Naive thymus-derived CD8-positive, alpha-beta T cell (primary cell): ENCODE measurements at places on chromosomes 1 and 21.

DNA sequence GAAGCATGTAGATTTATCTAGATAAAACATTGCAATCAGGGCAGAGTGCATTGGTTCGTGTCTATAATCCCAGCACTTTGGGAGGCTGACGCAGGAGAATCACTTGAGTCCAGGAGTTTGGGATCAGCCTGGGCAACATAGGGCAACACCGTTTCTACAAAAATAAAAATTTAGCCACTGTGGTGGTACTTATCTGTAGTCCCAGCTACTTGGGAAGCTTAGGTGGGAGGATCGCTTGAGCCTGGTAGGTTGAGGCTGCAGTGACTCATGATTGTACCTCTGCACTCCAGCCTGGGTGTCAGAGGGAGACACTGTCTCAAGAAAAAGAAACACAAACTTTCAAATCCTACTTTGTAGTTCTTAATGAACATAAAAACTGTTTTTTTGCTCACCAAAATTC, 64.2 kb upstream of the RCC1 start:
- H3K27me3 ChIP-seq = no peaks in the 10 kb centered on the region
- peaks cover 15% of the 10 kb centered on the region for H3K4me1 ChIP-seq
- peaks cover 4% of the 10 kb centered on the region for H3K36me3 ChIP-seq
- no peak overlapping the region for H3K4me3 ChIP-seq
- H3K27ac ChIP-seq = no peak overlapping the region

- DNase-seq = no peak
- H3K4me1 ChIP-seq = no peaks in the 10 kb centered on the region
- H3K27ac ChIP-seq = no peak overlapping the region
- no peaks in the 10 kb centered on the region for H3K27me3 ChIP-seq
Measured at GRCh38 chr1:245558069-245558468, 403.3 kb downstream of the KIF26B start.

DNA sequence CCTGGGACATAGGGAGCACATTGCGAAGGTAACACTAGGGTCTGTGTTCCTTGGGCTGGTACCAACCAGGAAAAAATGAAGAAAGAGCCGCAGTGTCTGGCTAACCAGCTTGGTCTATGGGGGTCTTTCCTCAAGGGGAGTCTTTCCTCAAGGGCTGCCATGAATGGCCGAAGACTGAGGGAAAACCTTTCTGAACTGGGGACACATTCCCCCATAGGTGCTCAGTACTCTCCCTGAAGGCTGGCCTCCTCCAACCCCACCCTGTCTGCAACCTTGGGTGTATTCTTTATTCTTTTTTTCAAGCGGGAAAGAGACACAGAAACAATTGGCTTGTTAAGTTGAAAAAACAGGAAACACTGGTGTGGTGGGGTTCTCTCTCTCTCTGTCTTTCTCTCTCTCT, 200.5 kb downstream of the BACH1 start:
- H3K27me3 ChIP-seq = no peaks in the 10 kb centered on the region
- H3K4me3 ChIP-seq = no peak overlapping the region
- DNase-seq = no peak
- peaks cover 67% of the 10 kb centered on the region for H3K36me3 ChIP-seq
- peak overlapping the region; percentile 13 for H3K27ac ChIP-seq
- H3K4me1 ChIP-seq = no peaks in the 10 kb centered on the region

DNA sequence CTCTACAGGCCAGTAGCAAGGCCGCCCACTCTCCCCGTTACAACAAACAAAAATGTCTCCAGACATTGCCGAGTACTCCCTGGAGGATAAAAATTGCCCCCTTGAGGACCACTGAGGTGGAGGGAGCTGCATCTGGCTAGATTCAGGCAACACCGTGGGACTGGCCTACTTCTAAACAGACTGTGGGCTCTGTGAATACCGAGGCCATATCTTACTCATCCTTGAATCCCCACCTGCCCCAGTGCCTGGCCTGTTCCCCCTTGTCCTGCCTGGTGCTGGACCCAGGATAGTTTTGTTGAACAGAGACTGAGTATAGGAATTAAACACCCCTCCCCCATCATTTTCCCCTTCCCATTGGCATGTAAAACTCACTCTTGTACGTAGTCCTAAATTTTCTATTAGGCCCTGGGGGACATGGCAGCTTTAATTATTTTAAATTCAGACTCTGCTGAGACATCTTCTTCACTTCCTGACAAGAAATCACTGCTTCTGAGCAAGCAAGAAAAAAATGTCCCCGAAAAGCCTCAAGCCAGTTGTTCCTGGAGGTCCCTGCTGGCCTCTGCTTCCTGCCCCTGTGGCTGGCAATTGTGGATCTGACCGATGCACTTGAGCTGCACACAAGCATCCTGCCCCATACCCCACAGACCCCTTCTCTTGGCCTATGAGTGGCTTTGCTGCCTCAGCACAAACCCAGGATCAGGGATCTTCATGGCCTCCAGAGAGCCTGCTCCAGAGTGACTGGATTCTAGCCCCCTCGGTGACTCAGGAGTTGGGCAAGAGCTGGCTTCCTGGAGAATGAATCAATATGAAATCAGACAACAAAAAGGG, 111.0 kb downstream of the ACTL8 start:
- no peak overlapping the region for H3K27ac ChIP-seq
- peaks cover 16% of the 10 kb centered on the region for H3K27me3 ChIP-seq
- H3K4me1 ChIP-seq = peaks cover 1% of the 10 kb centered on the region
- no peak for DNase-seq
- H3K36me3 ChIP-seq = peaks cover 12% of the 10 kb centered on the region
- H3K4me3 ChIP-seq = no peak overlapping the region

- H3K4me1 ChIP-seq = peaks cover 7% of the 10 kb centered on the region
- no peak overlapping the region for H3K4me3 ChIP-seq
- peak overlapping the region; percentile 63 for H3K27ac ChIP-seq
- DNase-seq = no peak
Measured at GRCh38 chr1:38029081-38029681, 16.6 kb downstream of the UTP11 start.

- peaks cover 2% of the 10 kb centered on the region for H3K36me3 ChIP-seq
- no peaks in the 10 kb centered on the region for H3K27me3 ChIP-seq
- H3K4me1 ChIP-seq = no peaks in the 10 kb centered on the region
- H3K27ac ChIP-seq = no peak overlapping the region
- no peak for DNase-seq
- H3K4me3 ChIP-seq = no peak overlapping the region
Measured at GRCh38 chr1:163744301-163744887, 422.6 kb downstream of the NUF2 start.

DNA sequence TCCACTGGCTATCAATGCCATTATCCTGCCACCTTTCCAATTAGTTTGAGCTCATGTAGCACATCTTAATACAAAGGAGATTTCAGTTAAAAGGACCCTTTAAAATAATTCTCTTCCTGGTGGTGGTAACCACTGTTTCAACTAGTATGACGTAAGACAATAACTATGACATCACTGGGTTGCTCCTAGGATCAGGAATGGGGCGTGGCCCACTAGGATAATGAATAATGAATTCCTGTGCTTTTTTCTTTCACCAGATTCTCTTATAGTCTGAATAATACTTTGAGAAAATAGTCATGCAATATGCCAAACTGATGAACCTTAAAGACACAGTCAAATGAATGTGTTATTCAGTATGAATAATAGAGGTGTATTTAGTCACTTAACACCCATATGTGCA, 10.6 kb upstream of the KIFAP3 start:
- no peak overlapping the region for H3K4me3 ChIP-seq
- DNase-seq = no peak
- peaks cover 2% of the 10 kb centered on the region for H3K27me3 ChIP-seq
- H3K27ac ChIP-seq = no peak overlapping the region
- H3K4me1 ChIP-seq = no peaks in the 10 kb centered on the region

GRCh38 chr1:185059950-185060571, 14.7 kb downstream of the RNF2 start:
- no peaks in the 10 kb centered on the region for H3K27me3 ChIP-seq
- H3K4me1 ChIP-seq = peaks cover 32% of the 10 kb centered on the region
- DNase-seq = no peak
- H3K36me3 ChIP-seq = peaks cover 8% of the 10 kb centered on the region
- H3K27ac ChIP-seq = peak overlapping the region; percentile 39

- no peak for DNase-seq
- peak overlapping the region; percentile 37 for H3K4me3 ChIP-seq
- H3K27ac ChIP-seq = peak overlapping the region; percentile 92
Measured at GRCh38 chr1:25991937-25992688, 5.8 kb downstream of the PAFAH2 start.

GRCh38 chr21:36773117-36773516, 74.2 kb downstream of the SIM2 start:
- no peaks in the 10 kb centered on the region for H3K27me3 ChIP-seq
- no peak for DNase-seq
- H3K4me3 ChIP-seq = no peak overlapping the region
- H3K36me3 ChIP-seq = no peaks in the 10 kb centered on the region

DNA sequence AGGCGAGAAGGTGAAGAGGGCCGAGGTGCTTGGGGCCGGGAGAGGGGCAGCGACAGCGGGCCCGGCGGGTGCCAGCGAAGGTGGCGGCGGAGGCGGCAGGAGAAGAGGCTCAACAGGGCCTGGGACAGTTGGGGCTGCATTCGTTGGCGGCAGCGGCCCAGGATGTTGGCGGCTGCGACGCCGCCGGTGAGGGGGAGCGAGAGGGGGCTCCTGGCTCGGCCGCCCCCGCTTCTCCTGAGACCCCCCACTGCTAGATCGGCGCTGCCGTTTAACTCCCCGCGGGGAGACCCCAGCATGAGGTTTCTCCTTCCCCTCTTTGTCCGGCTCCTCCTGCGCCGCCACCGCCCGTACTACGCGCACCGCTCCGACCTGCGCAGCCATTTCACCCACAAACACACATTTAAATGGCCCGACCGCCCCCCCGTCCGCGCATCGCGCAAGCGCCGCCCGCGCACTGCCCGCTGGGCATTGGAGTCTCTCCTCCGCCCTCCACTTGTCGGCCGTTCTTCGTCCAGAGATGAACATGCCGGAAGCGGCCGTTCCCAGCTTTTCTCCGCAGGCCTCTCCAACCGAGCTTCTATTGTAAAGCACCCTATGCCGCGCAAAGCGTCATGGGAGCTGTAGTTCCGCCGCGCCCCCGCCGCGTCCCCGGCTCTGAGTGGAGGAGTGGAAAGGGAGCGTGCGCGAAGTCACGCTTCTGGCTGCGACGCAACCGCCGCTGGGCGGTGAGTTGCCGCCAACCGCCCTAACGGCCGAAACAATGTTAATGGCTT, at the start of gene RSBN1:
Gene RSBN1, minus strand, starts transcription at position 589 of the 773 bp plus-strand sequence. Its CDS starts 64 bp downstream, at position 525.
- peaks cover 25% of the 10 kb centered on the region for H3K36me3 ChIP-seq
- peak within 1 kb of the TSS; percentile 93 for H3K4me3 ChIP-seq
- DNase-seq = peak; percentile 98
- peak within 1 kb of the TSS; percentile 97 for H3K27ac ChIP-seq

GRCh38 chr1:13587256-13588030, 3.8 kb downstream of the PDPN start:
- H3K4me1 ChIP-seq = no peaks in the 10 kb centered on the region
- no peaks in the 10 kb centered on the region for H3K36me3 ChIP-seq
- no peak overlapping the region for H3K27ac ChIP-seq
- H3K27me3 ChIP-seq = peaks cover 37% of the 10 kb centered on the region
- H3K4me3 ChIP-seq = no peak overlapping the region
- no peak for DNase-seq

GRCh38 chr1:15180945-15181523, 27.5 kb downstream of the TMEM51 start:
- H3K27ac ChIP-seq = no peak overlapping the region
- no peaks in the 10 kb centered on the region for H3K4me1 ChIP-seq
- H3K36me3 ChIP-seq = no peaks in the 10 kb centered on the region
- no peak overlapping the region for H3K4me3 ChIP-seq
- DNase-seq = no peak

DNA sequence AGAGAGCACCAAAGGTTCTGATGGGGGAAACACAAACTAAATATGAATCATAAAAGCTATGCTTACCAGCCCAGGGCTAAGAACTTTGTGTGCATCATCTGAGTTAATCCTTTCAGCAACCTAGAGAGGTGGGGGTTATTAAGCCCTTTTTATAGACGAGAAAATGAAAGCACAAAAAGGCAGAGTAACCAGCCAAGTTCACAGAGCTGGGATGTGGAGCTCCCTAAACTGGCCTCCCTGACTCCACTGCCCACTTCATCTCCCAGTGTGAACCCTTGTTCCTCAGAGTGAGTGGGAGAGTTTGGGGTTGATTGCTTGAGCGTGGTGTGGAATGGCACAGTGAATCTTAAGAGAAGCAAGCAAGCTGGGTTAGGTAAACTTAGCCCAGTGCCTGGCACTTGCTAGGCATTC, 10.8 kb upstream of the BCAR3 start:
- no peaks in the 10 kb centered on the region for H3K4me1 ChIP-seq
- no peak overlapping the region for H3K27ac ChIP-seq
- H3K4me3 ChIP-seq = no peak overlapping the region
- H3K36me3 ChIP-seq = no peaks in the 10 kb centered on the region

DNA sequence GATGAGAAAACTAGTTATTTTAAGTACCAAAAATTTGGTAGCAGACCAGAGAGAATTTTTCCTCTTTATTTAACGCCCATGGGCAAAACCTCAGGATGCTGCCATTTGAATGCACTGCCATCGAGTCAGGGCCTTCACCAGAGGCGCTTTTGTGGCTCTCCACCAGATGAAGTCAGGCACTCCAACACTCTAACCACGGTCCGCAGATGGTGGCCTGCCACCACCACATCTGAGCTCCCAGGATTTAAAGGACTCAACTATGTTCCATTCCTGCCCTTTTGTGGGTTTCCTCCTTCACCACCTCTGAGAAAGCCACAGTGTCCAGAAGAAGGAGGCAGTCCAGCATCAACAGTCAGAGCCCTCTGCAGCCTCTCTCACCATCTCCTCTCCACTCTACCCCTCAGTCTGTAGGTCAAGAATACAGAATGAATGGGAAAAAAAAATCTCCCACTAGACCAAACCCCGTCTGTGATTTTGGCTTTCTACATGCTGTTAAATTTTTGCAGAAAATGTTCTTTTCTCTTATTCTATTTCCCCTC, 647.4 kb downstream of the USP25 start:
- no peaks in the 10 kb centered on the region for H3K27me3 ChIP-seq
- no peak overlapping the region for H3K27ac ChIP-seq
- H3K4me1 ChIP-seq = no peaks in the 10 kb centered on the region
- DNase-seq = no peak
- no peak overlapping the region for H3K4me3 ChIP-seq

- H3K27ac ChIP-seq = no peak overlapping the region
- no peak for DNase-seq
- H3K36me3 ChIP-seq = no peaks in the 10 kb centered on the region
- peaks cover 12% of the 10 kb centered on the region for H3K27me3 ChIP-seq
Measured at GRCh38 chr21:35942211-35943144, 117.8 kb downstream of the SETD4 start.

- H3K4me1 ChIP-seq = peaks cover 46% of the 10 kb centered on the region
- H3K36me3 ChIP-seq = peaks cover 4% of the 10 kb centered on the region
- peak overlapping the region; percentile 74 for H3K27ac ChIP-seq
- peak overlapping the region; percentile 80 for H3K4me3 ChIP-seq
- DNase-seq = no peak
Measured at GRCh38 chr1:107896936-107897335, 68.0 kb downstream of the VAV3 start.

DNA sequence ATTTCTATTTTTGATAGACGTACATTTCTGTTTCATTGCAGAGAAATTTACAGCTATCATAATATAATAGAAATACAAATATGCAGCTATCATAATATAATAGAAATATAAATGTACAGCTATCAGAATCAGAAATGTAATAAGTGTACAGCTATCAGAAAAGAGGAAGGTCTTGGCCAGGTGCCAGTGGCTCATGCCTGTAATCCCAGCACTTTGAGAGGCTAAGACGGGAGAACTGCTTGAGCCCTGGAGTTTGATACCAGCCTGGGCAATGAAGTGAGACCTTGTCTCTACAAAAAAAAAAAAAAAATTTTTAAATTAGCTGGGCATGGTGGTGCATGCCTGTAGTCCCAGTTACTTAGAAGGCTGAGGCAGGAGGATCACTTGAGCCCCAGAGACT, 37.9 kb downstream of the PIGM start:
- DNase-seq = no peak
- no peak overlapping the region for H3K27ac ChIP-seq
- H3K4me3 ChIP-seq = no peak overlapping the region
- H3K36me3 ChIP-seq = no peaks in the 10 kb centered on the region

- H3K4me3 ChIP-seq = no peak overlapping the region
- peaks cover 6% of the 10 kb centered on the region for H3K4me1 ChIP-seq
- H3K36me3 ChIP-seq = peaks cover 4% of the 10 kb centered on the region
- H3K27ac ChIP-seq = no peak overlapping the region
Measured at GRCh38 chr1:231218078-231218477, 22.9 kb upstream of the GNPAT start.
